Activated gamma-delta T cell (primary cell): ENCODE measurements at places on chromosomes 16 and 17.

DNA sequence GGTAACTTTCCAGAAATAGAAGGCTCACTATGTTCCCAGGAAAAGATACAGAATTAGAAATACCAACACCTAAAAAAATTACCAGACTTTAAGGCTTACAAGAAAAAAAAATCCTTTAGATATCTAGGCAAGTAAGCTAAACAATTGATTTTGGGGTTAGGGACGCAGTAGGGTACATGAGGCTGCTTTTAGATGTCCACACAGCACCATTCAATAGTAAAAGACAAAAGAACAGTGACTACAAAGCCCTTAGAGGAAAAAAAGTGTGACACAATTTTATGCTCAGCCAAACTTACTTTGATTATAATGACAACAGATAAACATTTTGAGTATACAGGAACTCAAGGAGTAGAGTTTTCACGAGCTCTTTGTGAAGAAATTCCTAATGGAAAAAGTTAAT, 29.9 kb downstream of the METTL16 start:
- no peak for DNase-seq

- no peak for DNase-seq
Observed at GRCh38 chr16:57906382-57907316, 64.3 kb downstream of the CNGB1 start.

GRCh38 chr16:68319185-68319908, 8.5 kb downstream of the PRMT7 start:
- DNase-seq = no peak

DNA sequence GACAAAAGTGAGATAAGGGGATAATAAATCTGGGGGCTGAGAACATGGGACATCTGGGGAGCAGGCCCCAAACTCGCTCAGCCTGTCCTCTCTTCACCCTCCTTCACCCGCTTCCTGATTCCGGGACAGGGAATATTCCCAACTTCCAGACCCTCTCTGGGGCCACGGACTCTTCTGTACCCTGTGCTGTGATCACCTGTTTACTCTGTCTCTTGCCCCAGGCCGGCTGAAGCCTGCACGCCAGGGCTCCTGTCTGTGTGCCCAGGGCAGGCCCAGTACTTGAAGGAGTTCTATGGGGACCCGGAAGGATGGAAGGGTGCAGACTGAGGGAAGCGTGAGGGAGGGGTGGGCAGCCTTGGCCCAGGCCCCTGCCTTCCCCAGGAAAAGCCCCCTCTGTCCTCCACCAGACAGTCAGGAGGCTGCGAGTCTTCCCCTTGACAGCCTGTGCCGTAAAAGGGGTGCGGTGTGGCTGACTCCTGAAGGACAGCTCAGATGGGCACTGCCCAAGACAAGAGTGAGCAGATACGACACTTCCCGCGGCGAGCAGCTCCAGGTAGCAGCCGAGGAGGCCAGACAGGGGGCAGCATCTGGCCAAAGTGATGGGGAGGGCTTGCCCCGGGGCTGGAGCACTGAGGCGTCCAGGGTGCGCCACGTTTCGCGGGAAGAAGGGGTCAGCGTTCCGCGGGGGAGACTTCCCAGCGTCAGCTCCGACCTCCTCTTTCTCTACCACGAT, 1.0 kb upstream of the CCNF start:
- no peak for DNase-seq

DNA sequence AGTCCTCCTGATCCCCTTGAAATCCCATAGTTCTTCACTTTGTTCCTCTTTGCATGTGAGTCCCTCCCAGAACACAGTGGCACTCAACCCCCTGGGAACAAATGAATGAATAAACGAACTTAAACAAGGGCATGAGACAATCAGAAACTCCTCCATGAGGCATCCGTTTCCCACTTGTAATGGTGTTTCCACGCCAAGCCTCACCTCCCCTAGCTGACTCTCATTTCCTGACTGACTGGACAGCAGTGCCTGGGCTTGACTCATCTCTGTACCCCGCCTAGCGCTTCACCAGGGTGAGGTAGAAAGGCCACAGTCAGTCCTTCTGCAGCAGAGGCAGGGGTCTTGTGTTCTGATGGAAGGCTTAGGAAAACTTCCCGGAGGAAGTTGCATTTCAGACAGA, 14.2 kb downstream of the KIF1C start:
- no peak for DNase-seq

DNA sequence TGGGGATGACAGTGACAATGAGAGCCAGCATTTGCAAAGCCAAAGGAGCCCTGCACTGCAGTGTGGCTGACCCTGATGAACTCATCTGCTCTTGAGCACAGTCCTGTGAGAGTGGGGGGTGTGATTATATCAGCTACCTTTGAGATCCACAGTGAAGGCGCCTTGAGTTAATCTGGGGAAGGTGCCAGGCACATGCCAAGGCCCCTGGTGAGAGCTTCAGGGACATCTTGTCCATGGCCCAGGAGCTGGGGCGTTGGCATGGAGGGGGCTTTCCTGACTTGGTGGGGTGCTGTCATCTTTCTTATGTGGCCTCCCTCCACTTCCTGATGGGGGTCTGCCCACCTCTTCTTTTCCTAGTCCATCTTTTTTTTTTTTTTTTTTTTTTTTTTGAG, 86.5 kb downstream of the SNX29 start:
- DNase-seq = no peak

GRCh38 chr16:1338119-1338730, 4.8 kb downstream of the BAIAP3 start:
- no peak for DNase-seq

GRCh38 chr17:72362376-72363088, 241.7 kb downstream of the SOX9 start:
- DNase-seq = no peak

DNA sequence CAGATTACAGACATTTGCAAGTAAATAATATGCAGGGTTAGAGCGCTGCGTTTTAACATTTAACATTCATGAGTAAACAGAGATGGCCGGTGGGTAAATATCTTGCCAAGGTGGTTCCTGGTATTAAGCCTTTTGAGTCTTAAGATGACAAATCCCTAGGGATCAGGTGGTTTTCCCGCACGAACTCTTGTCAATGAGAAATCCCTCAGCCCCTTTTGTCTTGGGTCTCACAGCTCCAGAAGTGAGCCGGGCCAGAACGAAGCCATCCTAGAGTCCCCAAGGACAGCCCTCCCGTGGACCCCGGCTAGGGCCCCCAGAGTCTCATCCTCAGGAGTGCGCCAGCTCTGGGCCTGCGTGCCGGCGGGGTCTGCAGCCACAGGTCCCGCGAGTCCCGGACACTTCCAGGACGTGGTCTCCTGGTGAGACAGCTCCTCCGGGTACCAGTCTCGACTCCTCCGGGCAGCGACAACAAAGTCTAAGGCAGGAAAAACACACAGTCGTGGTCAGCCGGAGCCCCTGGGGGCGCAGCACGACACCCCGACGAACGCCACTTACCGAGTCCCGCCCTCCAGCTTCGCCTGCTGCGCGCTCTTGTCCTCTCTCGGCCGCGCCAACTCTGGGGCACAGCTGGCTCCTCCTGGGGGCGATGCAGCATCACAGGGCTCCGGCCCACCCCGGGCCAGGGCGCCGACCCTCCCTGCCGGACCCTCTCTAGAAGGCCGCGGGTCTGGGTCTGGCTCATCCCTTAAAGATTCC, 13.3 kb downstream of the MIS12 start:
- DNase-seq = no peak

GRCh38 chr16:12317856-12318537, 341.5 kb downstream of the SNX29 start:
- DNase-seq = no peak

DNA sequence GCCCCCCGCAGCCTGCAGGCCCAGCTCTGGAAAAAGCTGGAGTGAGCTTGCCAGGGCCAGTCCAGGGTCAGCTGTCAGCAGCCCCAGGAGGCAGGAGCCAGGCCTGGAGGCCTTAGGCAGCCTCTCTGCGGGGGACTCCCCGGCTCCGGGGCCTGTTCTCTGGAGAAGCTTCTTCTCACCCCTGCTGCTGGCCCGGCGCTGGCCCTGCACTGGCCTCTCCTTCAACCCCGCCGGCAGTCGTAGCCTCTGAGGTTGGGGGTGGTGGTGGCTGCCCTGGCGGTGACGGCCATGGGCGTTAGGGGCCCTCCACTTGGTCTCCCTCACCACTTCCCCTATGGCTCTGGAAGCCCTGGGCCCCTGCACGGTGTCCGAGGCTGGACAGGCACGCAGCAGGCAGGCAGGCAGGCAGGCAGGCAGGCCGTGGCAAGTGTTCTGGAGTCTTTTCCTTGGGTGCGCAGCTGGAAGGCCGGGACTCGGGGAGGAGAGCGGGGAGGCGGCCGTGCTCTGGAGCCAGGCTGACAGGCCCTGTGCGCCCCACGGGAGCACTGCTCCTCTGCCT, 2.1 kb downstream of the FOXF1 start:
- no peak for DNase-seq

- DNase-seq = no peak
Observed at GRCh38 chr17:64398320-64398719, 7.7 kb upstream of the PECAM1 start.

DNA sequence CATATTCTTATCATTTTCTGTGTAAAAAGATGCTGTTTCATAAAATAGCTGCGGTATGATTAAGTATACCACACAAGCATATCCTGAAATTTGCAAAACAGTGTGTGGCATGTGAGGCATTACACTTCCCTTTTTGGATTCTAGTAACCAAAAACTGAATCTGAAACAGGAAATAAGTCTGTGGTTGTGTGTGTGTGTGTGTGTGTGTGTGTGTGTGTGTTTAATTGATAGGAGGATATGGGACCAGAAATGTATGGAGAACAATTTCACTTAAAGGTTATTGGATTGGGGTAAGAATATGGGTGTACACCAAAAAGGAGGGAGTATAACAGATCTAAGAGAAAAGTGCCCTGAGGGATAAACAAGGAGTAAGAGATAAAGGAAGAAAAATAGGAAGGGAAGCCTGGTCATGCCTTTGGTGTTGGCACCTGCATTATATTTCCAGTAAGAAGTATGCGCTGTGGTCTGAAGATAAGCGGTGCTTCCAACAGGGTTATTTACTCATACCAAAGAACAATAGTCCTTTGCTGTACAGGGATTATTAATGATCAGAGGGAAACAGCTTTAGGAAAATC, 4.0 kb downstream of the LYRM1 start:
- DNase-seq = no peak

DNA sequence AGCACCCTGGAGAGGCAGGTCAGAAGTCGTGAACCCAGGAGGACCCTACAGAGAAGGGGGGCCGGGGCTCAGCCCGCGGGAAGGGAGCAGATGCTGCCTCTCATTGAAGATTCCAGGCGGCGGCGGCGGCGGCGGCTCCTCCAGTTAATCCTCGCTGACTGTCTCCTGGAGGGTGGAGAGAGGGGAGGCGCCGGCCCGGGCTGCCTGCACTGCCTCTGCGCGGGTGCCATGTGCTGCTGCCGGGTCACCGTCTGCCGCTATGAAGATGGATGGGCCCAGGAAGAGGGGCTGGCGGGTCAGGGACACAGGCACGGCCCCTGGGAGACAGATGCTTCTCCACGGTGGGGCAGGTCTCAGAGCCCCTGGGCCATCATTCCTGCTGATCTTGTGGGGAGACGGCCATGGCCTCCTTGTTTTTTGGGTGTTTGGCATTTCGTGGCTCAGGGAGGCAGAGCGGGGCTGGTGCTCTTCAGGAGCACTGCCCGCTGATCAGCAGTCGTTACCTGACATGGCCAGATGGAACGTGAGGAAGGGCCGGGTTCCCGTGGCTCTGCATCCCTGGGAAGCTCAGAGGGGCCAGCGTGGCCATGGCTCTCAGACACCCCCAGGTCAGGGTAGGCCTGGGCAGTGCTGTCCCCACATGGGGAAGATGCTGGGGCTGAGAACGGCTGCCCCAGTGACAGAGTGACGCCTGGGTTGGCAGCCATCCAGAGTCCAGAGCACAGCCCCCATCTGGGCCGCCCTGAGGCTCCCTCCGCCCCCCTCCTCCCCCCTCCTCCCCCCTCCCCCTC, 36.1 kb downstream of the GINS2 start:
- DNase-seq = no peak

DNA sequence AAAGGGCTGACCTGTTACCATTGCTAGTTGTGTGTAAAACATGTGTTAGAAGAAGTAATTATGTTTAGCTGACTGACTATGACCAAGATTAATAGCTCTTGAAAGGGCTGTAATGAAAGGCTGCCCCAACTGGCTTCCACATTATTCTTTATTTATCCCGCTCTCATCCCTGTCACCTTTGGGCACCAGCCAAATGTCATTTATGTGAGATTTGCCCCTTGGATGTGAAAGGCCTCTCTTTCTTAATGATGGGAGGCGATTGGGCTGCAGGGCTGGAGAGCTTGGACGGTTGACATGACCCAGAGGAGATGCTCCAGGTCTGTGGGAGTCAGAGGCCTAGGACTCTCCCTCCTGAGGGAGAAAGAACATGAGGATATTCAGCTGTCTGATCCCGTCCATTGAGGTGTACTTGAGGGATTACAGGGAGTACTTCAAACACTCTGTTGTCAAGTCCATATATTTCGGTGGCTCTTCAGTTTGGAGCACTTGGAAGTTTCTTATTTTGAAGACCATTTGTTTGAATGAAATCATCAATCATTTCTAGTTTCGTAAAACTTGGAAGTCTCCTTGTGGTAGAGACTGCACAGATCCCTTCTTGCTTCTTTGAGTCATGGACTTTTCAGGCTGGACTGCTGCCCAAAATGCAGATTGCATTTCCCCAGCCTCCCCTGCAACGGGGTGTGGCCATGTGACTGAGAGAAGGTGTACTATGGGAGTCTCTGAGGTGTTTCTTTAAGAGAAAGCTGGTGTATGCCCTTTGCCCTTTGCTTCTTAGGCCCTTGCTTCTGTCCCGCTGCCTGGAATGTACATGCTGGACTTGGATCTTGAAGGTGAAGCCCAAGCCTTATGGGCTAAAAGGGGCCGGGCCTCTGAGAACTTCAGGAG, 51.3 kb downstream of the FTO start:
- no peak for DNase-seq

- no peak for DNase-seq
Observed at GRCh38 chr17:77677211-77677610, 281.3 kb upstream of the TNRC6C start.

GRCh38 chr16:83473926-83474650, 333.7 kb upstream of the HSBP1 start:
- DNase-seq = no peak

DNA sequence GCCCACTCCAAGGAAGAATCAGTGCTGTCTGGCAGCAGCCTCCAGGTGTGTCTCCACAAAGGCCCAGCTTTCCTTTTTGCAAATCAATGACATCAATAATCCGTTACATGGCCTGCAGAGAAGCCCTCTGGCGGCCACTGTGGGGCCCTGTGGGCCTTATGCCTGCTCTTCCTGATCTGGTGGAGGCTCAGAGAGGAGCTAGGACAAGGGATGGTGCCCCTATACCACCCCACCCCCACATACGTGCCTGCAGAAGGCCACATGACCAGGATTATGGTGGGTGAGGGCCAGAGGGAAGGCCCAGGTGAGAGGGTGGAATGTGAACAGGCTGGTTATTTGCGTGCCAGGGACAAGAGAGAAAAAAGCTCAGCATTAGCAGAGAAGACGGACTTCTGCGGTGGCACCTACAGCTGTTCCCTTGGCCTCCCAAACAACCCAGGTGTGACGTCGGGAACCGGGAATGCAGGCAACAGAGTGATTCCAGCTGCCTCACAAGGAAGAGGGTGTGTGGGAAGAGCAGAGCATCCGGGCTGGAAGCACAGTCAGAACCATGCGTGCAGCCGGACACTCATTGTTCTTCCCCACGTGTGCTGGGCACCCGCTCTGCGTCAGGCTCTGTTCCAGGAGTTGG, 22.5 kb downstream of the EIF4A3 start:
- DNase-seq = no peak
